ENCODE measurements at places on chromosomes 7 and 10.

GRCh38 chr10:1208366-1209311 lies 152.5 kb downstream of the WDR37 start:
- DNase-seq, result no peak

DNA sequence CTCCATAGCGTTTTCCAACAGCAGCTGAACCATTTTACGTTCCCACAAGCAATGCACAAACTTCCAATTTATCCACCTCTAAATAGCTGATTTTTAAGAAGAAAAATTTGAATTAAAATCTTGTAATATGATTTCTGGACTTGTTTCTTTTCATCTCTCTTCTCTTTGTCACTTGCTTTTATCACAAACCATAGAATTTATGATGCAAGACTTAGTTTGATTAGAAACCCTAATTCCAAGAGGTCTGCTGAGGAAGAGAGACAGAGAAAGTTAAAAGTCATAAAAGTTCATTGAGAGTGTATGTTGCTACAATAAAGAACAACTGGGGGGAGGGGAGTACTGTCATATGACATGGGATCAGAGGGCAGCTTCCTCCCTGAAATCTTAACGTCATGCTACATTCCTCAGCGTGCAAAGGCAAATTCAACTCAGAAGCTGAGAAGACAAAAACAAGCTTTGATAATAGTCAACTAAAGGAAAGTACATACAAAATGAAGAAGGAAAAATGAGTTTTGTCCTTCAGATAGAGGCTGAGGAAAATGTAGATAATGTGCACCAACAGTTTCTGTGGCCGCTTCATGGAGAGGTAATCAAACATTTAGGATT lies 18.4 kb upstream of the CUBN start:
- DNase-seq, result no peak

DNA sequence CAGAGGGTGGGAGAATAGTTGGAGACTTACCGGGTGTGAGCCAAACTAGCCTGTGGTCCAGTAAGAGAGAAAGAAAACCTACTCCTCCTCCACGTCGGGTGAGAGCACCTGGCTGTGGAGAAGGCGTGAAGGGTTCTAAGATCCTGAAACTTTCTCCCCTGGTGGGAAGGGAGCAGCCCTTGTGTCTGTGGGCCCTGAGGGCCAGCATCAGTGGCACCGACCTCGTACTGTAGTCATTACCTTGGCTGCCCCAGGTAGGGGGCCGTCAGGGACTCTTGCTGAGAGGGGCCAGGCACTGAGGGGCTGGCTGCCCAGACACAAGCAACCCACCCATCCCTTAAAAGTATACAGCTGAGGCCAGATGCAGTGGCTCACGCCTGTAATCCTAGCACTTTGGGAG lies 69.5 kb upstream of the LOXL4 start:
- DNase-seq, result no peak

GRCh38 chr10:28020993-28021982 lies 22.4 kb upstream of the ODAD2 start:
- no peak for DNase-seq

GRCh38 chr7:87671-88070 lies 104.7 kb upstream of the FAM20C start:
- DNase-seq, result no peak

- DNase-seq, result no peak
These were observed 979.1 kb upstream of the C7orf33 start for GRCh38 chr7:147611431-147611830.

DNA sequence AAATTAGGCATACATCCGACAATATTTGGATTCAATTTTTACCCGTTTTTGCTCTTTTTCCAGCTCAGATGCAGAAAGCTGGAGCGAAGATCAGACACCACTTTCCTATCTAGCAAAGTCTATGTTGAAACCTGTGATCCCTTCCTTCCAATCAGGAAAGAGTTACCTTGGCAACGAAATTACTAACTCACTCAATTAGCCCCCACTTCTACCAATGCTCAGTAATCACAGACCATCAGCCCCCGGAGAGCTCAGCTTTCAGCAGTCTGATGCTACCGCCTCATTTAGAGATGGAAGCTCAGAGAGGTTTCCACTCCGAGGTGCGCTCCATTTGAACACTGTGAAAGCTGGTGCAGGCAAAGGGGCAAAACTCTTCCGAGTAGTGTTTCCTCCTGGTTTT lies 6.7 kb downstream of the FRAT1 start:
- DNase-seq, result no peak

GRCh38 chr10:120465138-120465537 lies 8.1 kb downstream of the PLPP4 start:
- no peak for DNase-seq

- no peak for DNase-seq
These were observed 11.0 kb downstream of the MINDY3 start for GRCh38 chr10:15849316-15849715.

DNA sequence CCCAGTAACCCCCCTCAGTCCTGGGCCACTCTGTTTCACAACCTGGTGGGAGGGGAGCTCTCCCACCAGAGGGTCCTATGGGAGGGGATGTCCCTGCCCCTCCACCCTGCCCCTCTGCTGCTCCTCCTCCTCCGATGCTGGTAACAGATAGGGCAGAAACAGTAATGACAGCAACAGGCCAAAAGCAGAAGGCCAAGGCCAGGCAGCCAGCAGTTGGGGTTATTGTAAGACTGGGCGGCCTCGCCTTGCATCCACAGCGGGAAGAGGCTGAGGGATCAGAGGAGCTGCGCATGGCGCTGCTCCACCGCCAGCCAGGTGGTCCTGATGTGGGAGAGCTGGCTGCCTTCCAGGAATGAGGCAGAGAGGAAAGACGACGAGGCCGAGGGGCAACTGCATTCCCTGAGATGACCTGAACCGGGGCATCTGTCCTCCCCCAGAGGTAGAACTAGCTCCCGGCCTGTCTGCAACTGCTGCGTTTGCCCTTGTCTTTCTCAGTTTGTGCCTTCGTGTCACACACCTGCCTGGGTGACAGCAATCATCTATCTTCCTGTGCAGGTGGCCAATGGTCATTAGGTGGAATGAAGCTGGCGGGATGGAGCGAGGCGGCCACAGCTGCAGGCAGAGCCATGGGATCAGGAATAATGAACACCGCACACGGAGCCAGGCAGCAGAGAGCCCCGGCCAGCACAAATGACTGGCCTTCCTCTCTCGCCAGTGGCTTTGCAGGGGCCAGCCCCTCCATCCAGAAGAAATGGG lies 54.0 kb upstream of the CACUL1 start:
- no peak for DNase-seq

DNA sequence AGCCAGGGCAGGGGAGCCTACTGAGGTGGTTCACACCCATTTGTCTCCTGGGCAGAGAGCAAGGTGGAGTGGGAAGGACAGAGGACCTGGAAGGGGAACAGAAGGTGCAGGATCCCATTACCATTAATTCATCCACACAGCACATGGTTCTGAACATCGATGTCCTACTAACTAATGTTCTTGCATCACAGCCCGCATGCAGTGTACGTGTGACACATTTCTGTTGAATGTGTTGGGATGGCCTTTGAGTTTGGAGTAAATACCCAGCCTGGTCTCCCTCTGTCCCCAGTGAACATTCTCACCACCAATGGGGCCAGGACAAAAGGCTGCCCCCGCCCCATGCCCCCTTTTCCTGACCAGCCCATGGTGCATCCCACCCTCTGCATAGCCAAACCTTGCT lies 46.3 kb downstream of the FAM241B start:
- DNase-seq, result no peak

DNA sequence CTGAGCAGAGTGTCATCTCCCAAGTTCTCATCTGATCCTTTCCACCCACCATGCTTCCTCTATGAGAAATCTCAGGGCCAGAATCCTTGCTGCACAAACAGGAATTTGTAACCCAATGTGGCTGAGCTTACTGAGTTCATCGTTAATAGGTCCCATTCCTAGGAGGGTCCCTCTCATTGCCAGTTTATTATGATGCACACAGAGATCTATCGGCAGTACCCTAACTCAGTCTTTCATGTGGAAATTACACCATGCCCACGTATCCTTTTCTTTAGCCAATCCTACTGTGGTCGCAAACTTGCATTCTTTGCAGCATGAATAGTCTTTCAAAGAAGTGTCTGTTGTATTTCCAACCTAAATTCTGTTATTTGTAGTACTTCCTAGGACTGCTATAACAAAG lies 12.1 kb downstream of the TMEM236 start:
- DNase-seq, result no peak

DNA sequence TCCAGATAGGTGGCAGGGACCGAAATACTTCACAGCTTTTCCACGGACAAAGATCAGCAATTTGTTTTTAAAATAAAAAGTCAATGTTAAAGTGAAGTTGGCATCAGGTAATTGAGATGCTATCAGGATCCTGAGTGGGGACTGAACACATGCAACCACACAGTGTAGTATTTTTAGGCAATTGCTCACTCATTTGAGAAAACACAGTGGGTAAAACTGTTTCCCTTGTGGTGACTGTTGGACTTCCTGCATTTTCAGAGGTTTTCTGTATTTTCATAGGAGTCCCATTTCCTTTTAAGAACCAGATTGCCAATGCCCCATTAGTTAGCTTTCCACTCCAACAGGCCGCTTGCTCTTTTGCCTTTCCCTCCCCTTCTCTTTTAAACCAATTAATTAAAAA lies 159.5 kb upstream of the ZNF32 start:
- no peak for DNase-seq

- DNase-seq, result no peak
These were observed 177.0 kb downstream of the TSPAN12 start for GRCh38 chr7:120680985-120681384.

All from anterior cingulate cortex (tissue), 58 donors.